ENCODE measurements at places on chromosomes 5 and 9.

- DNase-seq = no peak
Measured at GRCh38 chr9:114124138-114124537, 25.0 kb upstream of the KIF12 start.

- DNase-seq = no peak
Measured at GRCh38 chr5:151077967-151078366, 2.9 kb downstream of the TNIP1 start.

DNA sequence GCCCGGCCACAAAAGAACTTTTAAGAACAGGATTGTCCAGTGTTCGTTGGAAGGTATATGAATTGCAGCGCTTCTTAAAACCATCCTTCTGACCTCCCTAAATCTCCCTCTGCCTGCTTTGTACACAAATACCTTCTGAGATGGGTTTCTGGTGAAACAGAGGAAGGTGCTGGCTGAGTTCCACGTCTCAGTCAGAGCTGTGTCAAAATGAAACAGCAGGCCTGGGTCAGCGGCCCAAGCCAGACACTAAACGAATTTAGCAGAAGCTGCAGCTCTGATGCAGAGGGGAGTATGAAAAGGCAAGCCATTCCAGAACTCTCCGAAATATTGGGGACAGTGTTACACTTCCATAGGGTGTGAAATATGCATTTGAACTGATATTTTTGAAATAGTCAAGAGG, 37.8 kb upstream of the CRB2 start:
- no peak for DNase-seq

- no peak for DNase-seq
Measured at GRCh38 chr9:114697951-114698351, 16.0 kb upstream of the TEX48 start.

DNA sequence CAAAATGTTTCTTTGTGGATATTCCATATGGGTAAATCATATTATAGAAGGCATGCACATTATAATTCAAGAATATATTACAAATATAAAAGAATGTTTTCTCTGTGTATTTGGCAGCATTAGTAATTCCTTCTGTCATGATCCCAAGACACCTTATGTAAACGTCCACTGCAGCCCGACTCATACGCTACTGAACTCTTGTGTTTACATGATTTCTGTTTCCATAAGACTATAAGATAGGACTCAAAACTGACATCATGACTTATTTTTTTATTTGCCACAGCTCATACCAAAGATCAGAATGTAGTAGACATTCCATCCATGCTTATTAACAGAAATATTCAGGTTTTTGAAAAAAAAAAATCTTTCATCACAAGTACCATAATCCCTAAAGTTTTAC, 234.1 kb downstream of the AP3B1 start:
- DNase-seq = no peak

- no peak for DNase-seq
Measured at GRCh38 chr9:121896545-121896943, 196.6 kb downstream of the TTLL11 start.

- no peak for DNase-seq
Measured at GRCh38 chr5:61293071-61293470, 39.0 kb upstream of the ZSWIM6 start.

DNA sequence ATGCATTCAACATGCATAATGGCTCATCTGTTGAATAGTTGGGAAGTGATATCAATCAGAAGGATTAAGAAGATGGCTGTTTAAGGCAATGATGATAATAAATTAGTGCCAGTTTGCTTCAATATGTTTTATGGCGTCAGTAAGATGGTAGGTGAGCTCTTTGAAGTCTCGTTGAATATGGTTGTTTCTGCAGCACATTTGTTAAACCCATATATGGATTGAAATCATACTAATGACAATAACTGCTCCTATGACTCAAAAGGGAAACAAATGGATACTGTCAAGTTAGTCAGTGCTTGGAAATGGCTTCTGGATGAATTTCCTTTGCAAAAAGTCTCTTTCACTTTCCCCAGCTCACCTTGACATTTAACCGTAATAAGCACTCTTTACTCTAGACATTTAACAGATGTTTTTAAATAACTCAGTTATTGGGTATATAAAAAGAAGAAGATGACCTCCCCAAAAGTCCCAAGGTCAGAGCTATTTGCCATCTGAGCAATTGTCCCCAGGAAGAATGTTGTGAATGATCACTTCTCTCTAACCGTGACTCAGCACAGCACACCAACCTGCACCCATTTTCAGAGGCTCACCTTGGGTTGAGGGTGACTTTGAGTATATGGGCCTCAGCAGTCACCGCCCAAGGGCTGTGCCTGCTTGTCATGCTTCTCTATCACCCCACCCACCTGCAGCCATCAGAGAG, 133.4 kb downstream of the GRIA1 start:
- no peak for DNase-seq

GRCh38 chr5:17893026-17893635, 258.9 kb downstream of the TAF11L14 start:
- DNase-seq = no peak

DNA sequence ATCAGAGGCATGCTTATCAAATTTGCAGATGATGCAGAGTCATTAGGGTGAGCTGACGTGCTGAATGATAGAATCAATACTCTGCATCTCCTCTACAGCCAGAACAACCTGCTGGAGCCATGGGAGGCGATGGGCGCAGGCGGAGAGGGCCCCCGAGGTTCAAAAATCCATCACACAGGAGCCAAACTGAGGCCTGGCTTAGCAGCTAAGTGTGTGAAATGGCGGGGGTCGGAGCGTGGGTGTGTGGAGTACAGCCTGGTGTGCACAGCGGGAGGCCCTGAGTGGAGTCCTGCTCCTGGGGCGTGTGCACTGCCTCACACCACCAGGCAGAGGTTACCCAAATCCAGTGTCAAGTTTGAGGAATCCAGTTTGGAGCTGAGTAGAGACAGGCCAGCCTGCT, 73.2 kb downstream of the MVB12B start:
- no peak for DNase-seq

- DNase-seq = no peak
Measured at GRCh38 chr9:76592974-76593347, 134.0 kb downstream of the GCNT1 start.

DNA sequence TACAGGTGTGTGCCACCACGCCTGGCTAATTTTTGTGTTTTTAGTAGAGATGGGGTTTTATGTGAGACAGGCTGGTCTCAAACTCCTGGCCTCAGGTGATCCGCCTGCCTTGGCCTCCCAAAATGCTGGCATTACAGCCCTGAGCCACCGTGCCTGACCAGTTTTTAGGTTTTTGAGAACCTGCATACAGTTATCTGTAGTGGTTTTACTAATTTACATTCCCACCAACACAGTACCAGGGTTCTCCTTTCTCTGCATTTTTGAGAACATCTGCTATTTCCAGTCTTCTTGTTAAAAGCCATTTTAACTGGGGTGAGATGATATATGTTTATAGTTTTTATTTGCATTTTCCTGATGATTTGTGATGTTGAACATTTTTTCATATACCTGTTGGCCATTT, 12.8 kb downstream of the DMXL1 start:
- no peak for DNase-seq

GRCh38 chr9:112121633-112122032, 53.5 kb downstream of the SUSD1 start:
- no peak for DNase-seq

GRCh38 chr5:96851312-96852062, 24.8 kb upstream of the ERAP2 start:
- no peak for DNase-seq

GRCh38 chr9:11868795-11869194, 824.4 kb upstream of the TYRP1 start:
- DNase-seq = no peak

GRCh38 chr9:109522106-109522505, 24.0 kb upstream of the PTPN3 start:
- no peak for DNase-seq

DNA sequence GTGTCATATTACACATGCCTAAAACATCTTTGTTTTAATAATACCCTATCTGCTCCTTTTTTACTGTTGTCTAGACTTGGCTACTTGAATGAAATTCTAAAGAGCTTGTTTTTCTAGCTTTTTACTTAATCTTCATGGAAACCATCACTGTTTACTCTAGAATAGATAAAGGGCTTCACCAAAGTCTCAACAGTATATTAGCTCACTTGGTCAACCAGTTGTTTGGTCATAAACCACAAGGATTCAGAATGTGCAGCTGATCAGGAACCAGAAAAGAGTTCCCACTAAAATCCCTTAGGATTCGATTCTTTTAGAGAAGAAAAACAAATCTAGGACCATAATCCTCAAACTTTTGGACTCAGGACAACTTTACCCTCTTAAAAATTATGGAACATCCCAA, 38.0 kb downstream of the CDO1 start:
- DNase-seq = no peak

Data from cortex of kidney (tissue), 1 donor.